ENCODE measurements at places on chromosomes 5 and 9.
A peak's percentile ranks its signal among the peaks of the same experiment; 100 is the strongest.

- DNase-seq = no peak
Observed at GRCh38 chr9:11469745-11470144, 856.9 kb upstream of the PTPRD start.

DNA sequence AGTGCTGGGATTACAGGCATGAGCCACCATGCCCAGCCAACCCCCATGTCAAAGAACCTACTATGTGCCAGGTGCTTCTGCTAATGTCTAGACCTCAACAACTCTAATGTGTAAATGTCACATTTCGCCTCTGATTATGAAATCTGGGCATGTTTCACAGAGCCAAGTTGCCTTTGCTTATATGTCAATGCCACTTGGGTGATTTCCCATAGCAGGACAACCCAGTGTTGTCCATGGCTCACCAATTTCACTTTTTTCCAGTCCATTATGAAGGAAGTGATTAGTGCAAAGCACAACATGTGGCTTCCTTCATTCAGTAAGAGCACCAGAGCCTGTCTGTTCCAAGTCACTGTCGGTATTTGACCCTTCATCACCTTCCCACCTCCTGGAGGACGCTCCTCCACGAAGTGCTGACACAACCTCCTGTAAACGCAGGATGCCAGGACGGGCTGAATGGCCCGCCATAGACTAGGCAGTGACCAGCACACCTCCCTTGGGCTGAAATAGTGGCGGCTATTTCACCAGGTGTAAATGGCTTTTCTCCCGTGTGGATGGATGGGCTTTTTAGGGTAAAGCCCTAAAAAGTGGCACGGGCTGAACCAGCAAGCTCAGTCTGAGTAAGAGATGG, 962 bp upstream of the PKN3 start:
- DNase-seq = no peak

- DNase-seq = no peak
Observed at GRCh38 chr5:147223343-147223742, 11.5 kb upstream of the STK32A start.

GRCh38 chr9:93827545-93828330, 127.4 kb downstream of the BARX1 start:
- no peak for DNase-seq

- DNase-seq = no peak
Observed at GRCh38 chr5:1437876-1438559, 7.2 kb downstream of the SLC6A3 start.

GRCh38 chr5:62143268-62144229, 162.5 kb upstream of the KIF2A start:
- DNase-seq = peak; percentile 7

DNA sequence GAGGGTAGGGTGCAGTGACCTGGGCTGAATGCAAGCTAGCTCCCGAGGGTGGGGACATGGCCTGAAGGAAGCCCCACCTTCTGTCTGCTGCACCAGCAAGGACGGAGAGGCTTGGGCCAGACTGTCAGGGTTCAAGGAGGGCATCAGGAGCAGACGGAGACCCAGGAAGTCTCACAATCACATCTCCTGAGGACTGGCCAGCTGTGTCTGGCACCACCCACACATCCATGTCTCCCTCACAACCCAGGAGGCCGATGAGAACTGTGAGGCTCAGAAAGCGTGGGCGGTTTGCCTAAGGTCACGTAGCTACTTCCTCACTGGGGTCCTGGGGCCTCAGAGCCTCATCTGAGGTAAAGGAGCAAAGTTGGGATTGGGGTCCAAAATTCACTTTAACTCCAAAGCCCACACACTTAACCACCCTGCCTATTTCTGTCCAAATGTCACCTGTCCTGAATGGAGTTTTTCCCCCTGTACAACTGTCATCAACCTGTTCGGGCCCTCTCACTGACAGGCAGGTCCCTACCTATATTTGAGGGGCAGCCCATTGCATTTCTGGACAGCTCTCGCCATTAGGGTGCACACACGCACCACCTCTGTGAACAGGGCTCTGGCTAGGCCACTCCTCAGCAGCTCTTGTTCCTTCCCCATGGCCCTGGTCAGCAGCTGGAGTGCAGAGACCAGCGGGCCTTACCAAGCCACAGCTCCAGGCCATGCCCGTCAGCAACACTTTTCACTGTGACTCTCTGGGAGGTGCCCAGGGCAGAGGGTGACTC, 3.4 kb downstream of the IL13 start:
- no peak for DNase-seq

- no peak for DNase-seq
Observed at GRCh38 chr5:45417285-45417998, 278.7 kb downstream of the HCN1 start.

- DNase-seq = no peak
Observed at GRCh38 chr5:177304392-177305119, 957 bp downstream of the PRELID1 start.

GRCh38 chr5:176446884-176447590, 1.1 kb upstream of the FAF2 start:
- DNase-seq = no peak

All from NCI-H187 (cell line).